Urothelium cell line (cell line): ENCODE measurements at places on chromosomes 6 and 20.

GRCh38 chr6:51620971-51621370, 466.4 kb downstream of the PKHD1 start:
- no peak for DNase-seq

DNA sequence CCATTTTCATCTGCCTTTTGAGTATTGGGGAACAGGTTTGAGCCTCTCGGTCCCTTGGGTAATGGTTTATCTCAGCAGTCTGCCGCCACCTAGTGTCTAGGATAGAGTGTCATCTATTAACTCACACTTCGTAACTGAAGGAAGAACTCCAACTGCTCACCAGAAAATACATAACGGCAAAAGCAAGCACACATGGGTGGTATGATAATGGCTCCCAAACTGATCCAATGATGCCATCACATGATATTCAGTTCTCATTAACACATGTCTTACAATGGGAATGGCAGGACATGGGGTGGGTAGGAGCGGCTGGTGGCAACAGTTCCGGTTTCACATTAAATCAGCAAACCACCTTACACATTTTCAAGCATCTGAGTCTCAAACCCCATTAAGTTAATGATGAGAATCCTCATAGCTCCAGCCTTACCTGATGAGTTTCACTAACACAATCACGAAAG, 110.7 kb upstream of the PHACTR1 start:
- peak; percentile 44 for DNase-seq

GRCh38 chr6:33663028-33663427, 41.9 kb downstream of the ITPR3 start:
- no peak for DNase-seq

DNA sequence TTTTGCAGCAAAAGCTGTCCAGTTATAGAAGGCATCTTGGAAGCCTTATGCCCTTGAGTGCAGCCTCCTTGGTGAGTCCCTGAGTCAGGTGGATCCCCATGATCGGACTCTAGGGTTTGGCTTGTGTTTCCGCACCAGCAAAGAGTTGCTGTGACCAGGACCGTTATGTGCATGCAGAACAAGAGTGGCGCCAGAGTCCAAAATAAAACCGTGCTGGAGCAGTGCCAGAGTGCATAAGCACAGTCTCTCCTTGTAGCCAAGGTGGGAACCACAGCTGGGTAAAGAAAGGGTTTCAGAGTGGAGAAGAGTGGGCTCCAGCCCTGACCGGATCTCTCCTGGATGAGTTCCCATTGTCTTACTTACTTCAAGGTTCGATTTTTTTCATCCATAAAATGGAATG, 58.6 kb downstream of the FOXA2 start:
- DNase-seq: no peak

- DNase-seq: peak; percentile 52
Measured at GRCh38 chr20:63463400-63464288, 8.8 kb downstream of the KCNQ2 start.

- no peak for DNase-seq
Measured at GRCh38 chr20:38345643-38346042, 639 bp upstream of the LBP start.
